Activated CD4-positive, CD25-positive, alpha-beta regulatory T cell treated with anti-CD3 and anti-CD28 coated beads, Interleukin-2, amount 50 U/mL, for 16 hours (primary cell): ENCODE measurements at places on chromosomes 3 and 15.

DNA sequence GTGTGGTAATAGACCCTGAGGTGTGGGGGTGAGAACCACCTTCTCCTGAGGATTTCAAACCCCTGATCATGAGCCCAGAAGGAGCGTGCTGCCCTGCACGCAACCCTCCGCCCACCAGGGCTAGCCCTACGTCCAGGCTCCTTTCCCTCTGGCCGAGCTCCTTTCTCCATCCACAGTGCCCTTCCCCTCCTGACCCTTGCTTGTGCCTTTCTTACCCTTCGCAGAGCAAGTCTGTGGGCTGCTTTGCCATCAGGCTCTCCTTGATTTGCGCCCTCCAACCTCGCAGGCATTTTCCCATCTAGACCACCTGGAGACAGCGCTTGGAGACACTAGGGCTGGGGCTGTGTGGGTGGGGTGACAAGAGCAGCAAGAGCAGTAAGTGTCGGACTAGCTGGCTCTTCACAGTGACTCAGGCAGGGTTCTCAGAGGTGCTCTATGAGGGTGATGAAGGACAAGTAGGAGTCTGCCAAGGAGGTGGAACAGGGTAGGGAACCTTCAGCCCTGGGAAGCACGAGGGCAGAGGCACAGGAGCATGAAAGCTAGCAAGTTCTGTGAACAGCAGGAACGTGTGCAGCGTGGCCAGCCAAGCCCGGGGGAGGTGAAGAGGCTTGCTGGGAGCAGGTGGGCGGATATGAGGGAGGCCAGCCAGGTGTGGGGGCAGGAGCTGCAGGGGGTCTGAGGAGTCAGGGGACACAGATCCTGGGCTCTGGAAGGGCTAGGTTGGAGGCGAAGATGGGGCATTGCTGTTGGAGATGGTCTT lies 2.5 kb upstream of the SLC38A3 start:
- no peak for DNase-seq

DNA sequence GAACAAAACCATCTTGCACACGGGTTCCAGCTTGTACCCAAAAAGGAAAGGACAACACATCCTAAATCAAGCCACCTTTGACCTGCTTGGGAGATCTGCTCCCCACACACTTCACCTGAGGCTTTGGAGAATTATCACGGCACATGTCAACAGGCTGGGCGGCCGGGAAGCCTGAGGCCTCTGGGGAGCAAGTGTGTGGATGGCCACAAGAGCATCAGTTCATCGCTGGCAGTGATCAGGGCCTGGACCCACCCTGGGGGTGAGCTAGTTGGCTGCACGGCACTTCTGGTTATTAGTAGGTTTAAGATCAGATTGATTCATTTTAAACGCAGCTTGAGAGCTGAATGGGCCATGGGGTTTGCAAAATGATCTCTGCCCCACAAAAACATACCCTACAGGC lies 108.5 kb downstream of the CHSY1 start:
- DNase-seq = no peak

DNA sequence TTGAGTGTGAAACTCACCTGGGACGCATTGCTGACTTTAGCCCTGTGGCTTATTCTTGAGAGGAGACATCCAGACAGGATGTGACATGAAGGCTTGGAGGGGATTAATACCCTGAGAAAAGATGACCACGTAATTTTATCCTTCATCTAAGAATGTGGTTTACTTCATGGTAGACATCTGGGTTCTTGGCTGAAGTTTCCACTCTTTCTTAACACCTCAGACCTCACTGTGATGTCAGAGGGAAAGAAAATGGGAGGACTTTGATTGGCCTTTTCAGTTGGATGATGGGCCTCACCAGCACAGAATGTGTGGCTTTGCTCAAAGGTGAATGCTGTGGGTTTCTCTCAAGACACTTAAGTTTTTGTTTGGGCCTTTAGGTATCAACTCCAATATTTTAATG lies 16.5 kb downstream of the GORASP1 start:
- no peak for DNase-seq

DNA sequence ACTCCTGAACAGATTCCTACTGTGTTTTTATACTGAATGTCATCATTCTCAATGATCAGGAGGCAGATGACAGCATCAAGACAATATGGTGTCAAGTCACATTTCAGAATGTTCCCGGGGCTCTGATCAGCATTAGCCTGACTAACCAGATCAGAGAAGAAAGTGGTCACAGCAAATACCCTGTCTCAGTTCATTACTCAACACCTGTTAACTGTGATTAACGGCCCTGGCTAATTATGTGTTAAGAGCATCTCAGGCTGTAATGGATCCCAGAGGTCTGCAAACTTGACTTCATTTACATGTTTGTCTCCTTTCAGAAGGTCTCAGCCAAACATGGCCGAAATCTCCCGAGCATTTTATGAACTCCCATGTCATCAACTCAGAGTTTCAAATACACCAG lies 833.7 kb downstream of the FHIT start:
- no peak for DNase-seq

- no peak for DNase-seq
Observed at GRCh38 chr3:137647179-137647578, 116.9 kb upstream of the SOX14 start.

DNA sequence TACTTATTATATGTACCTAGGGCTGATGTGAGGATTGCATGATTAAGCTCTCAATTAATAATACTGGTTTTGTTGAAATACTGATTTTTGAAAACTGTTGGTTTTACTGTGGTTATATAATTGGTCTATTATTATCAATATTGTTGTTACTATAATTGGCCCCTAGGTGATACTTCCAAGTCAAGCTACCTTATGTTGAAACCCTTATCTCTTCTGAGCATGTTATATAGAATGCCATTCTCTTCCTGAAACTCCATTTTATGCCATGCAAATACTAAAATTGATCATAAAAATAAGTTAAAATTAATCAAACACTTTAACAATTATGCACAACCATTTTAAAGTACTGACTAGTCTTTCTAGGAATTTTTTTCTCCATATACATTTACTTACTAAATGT lies 46.1 kb downstream of the BBS4 start:
- DNase-seq = no peak

GRCh38 chr3:29587340-29587739 lies 306.5 kb downstream of the RBMS3 start:
- no peak for DNase-seq

DNA sequence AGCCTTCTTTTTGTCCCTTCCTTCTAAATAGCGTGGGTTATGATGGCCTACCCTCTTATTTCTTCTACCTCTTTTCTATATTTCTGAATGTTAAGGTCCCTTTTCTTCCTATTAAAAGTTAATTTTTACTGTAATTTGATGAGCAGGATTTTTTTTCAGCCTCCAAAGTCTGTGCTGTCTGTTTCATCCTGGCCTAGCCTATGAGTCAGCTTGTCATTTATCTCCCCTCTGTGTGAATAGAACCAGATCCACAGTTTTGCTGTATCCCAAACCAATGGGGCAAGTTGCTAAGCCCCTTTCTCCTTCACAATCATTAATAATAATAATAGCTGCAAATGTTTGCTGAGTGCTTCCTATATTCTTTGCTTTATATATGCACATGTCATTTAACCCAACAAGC lies 18.1 kb upstream of the C3orf38 start:
- no peak for DNase-seq

- DNase-seq = no peak
Observed at GRCh38 chr15:45121706-45122417, 7.7 kb downstream of the DUOXA2 start.

DNA sequence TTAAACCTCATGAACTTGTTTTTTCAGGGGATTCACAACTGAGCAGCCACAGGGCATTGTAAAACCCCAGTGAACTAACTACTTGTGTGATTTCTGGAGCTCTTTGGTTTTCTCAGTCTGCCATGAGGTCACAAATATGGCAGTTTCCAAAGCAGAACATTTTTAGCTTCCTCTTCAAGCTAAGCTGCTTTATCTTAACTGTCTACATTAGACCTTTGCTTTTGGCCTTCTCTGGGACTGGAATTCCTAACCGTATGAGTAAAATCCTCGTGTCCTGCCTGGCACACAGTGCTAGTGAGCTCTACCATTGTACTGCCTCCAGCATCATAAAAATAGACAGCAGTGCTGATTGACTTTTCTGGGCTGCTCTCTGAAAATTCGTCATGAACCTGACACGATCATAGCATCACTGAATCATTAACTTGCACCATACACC lies 22.1 kb downstream of the CDIN1 start:
- DNase-seq = no peak

DNA sequence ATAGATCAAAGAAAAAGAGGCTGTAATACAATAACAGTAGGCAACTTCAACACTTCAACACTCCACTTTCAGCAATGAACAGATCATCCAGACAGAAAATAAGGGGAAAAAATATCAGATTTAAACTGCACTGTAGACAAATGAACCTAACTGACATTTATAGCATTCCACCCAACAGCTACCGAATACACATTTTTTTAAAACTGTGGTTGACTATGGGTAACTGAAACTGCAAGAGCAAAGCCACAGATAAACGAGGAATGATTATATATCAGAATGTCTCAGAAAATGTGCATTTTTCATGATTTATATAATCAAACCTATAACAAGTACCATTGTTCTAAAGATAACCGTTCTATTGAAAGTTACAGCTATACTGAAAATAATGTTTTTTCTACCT lies 514.9 kb upstream of the DPPA4 start:
- no peak for DNase-seq

DNA sequence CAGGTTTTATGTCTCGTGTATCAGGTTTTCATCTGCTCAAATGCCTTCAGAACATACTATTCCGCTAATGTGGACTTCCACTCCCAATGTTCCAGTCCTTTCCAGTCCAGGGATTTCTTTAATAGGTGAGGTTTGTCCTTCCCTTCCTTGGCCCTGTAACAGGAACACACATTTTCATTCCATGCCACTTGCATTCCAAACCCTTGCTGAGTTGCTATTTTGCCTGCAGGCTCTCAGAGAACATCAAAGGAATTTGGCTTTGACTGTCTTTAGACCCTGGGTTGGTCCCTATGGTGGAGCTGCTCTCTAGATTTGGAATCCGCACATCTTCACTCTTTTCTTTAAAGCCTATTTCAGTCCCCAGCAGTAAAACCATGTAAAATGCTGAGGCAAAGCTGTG lies 12.3 kb upstream of the ALCAM start:
- DNase-seq = no peak

GRCh38 chr3:81518945-81519344 lies 242.5 kb downstream of the GBE1 start:
- no peak for DNase-seq

DNA sequence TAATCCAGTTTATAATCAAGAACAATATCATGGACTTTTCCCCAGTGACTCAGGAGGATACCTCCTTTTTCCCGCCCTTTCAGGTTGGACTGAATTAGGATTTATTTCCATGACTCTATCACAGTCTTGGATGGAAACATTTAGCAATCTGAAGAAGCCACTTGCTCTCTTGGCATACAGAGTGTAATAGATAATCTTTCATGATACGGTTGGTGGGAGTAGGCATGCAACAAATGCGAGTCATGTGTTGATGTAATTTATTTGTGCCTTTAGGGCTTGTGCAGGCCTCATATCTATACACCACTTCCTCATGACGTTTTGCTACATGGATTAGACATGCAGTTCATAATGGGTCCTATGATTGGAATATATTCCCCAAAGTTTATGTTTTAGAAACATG lies 54.2 kb upstream of the MCTP2 start:
- DNase-seq = no peak

- no peak for DNase-seq
Observed at GRCh38 chr3:111729087-111729846, 129.8 kb upstream of the PHLDB2 start.

- no peak for DNase-seq
Observed at GRCh38 chr15:98931004-98931403, 76.6 kb downstream of the PGPEP1L start.

DNA sequence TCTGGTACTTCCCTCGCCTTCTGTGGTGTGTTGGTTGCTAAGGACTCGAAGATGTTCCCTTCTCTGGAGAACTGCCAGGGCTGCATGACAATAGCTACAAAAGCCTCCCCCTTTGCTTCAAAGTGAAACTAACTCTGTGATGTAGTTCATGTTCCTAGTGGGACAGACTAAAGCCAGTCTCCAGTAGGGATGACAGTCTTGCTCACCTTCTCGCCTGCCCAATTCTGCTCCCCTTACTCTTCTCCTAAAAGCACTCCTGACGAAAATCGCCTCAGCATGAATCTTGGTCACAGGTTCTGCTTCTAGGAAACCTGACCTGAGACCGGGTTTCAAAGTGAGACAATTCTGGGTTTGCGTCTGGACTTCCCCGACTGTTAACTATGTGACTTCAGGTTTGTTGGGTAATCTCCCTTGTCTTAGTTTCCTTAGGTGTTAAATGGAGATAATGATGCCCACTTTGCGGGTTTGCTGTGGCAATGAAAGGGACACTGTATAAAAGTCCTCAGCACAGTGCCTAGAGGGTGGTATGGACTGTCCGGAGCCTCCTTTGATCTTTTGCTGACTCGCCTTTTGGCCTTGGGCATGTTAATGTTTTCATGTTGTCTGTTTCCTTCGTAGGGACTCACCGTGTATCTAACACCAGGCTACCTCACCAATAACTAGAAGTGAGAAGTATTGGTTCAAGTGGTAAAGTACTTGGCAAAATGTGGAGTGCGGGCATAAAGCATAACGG lies 24.9 kb upstream of the THRB start:
- DNase-seq = no peak

- no peak for DNase-seq
Observed at GRCh38 chr15:60740787-60741354, 261.9 kb upstream of the ICE2 start.

- DNase-seq = no peak
Observed at GRCh38 chr3:196198771-196199753, 12.1 kb downstream of the ZDHHC19 start.

GRCh38 chr3:112097378-112097777 lies 11.2 kb downstream of the C3orf52 start:
- DNase-seq = no peak

GRCh38 chr3:39099738-39100499 lies 7.5 kb downstream of the GORASP1 start:
- no peak for DNase-seq

- no peak for DNase-seq
Observed at GRCh38 chr15:39553947-39554693, 26.8 kb upstream of the THBS1 start.

DNA sequence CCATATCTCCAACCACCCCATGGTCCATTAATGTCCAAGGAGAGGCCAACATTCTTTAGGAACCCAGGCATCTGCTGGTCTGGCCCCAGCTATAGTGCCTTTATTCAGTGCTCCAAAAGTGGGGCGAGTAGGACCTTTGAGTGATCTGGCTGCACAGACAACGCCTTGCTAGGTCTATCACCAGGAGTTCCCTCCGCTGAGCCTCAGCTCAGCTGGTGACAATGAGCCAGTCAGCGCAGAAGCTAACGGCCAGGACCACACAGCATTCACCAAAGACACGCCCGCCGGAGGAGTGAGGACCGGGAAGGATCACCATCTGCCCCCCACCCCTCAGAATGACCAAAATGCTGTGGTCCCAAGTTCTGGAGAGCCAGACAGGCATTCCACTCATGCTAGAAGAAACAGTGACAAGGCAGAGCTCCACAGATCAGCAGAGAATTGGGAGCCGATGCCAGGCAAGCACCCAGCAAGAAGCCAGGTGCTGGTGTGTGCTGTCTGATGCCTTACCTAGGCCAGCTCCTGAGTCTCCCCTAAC lies 19.0 kb downstream of the TBC1D2B start:
- DNase-seq = no peak
